ENCODE measurements at places on chromosomes 4 and X.
A peak's percentile ranks its signal among the peaks of the same experiment; 100 is the strongest.

DNA sequence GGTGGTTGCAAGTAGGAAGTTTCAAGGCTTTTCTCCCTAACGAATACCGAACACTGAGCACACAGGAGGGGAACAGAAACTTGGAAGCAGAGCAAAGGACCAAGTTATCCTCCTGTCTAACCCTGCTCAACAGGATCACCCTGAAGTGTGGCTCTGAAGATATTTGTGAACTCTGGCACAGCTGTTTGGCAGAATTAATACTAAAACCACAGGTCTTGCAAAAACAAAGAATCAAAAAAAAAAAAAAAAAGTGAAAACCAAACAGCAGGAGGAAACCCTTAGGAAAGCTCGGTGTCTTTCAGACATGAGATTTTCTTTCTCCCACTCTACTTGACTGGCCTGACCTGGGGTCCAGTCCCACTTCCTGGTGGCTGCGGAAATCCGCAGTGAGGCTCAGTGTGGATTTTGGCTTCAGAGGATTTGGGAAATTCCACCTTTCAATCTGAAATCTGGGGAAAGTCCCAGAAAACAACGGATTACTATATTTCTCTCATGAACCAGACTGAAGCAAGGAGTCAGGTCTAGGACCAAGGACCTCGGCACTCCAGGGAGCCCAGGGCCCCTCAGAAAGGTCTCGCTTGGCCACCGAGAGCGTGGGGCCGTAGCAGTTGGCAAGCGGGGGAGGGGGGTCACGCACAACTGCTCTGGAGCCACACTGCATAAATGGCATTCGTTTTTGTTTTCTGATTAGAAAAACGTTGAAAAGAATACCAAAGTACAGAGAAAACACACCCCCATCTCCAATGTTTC is 867 bp downstream of the TIFA start:
- peak; percentile 10 for DNase-seq

- peak; percentile 99 for DNase-seq
Measured at GRCh38 chr4:156999175-156999517, 27.5 kb upstream of the PDGFC start.

- DNase-seq = peak; percentile 71
Measured at GRCh38 chr4:19675172-19675811, 576.4 kb upstream of the SLIT2 start.

DNA sequence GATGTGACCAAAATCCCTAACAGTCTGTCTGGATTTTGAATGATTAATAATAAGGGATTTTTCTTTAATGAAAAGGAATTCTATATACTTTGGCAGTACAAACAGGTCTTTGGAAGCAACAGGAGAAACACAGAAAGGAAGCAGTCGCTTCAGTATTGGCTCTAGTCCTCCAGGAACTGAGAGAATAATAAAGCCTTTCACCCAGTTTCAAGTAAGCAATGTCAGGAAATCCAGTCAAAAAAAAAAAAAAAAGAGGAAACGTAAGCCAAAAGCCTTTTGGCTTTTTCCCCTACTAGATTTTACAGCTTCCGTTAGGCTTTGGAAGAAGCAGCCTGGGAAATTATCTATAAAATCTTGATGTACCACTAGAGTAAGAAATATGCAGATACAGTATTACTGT is 61.7 kb upstream of the HDAC8 start:
- no peak for DNase-seq

DNA sequence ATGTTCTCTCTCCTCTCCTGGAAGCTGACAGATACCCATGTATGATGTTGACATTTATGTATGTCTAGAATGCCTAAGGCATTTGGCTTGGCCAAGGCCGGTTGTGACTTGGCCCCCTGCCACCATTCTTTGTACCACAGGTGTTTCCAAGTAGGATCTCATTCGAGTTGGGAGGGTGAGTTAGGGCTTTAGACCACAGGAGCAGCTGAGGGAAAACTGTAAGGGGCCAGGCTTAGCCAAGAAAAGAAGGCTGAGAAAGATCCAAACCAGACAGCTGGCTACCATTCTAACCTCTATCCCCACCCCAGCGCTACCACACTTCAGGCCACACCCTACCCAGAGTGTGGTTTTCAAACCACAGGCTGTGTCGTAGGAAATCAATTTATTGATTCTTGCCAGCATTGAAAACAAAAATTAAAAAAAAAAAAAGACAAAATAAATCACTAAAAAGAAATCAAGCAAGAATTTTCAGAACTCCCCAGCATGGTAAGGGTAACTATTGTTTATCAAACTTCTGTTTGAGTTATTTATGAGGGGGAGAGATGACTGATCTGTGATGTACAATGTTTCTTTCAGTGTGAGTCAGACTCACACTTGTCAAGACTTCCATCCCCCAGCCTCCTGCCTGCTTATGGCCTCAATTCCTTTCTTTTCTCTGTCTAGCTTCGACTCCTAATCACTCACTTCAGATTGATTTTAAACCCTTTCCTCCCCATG is 9.9 kb downstream of the TMSB4X start:
- peak; percentile 91 for DNase-seq

DNA sequence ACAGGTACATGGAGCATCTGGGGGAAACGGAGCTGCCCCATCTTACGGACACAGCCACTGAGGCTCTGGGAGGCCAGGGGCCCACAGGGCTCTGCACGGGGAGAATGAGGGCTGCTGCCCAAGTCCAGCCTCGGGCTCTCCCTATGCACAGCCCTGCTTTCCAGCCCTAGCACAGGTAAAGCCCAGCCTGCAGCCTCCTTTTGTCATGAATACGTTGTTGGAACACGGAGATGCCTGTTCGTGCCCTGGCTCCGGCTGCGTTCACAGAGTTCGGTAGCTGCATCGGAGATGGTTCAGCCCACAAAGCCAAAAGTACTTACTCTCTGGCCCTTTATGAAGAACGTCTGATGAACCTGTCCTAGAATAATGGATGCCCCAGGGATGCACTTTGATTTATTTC is 68.7 kb upstream of the AFAP1 start:
- DNase-seq = no peak

DNA sequence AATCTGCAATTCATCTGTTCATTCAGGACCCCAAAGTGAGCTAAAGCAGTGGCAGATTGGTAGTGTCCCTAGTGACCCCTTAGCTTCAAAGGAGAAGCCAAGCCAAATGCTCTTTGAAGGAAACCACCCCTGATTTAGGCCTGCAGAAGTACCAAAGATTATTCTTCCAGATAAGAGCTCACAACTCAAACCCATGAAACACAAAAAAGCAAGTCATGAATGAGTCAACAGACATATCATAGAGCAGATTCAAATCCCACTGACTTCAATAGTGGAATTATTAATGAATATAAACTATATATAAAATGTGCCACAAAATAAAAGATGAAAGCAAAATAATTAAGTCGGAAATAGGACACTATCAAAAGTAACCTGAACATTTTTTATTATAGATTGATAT is 197.6 kb downstream of the SCFD2 start:
- no peak for DNase-seq

DNA sequence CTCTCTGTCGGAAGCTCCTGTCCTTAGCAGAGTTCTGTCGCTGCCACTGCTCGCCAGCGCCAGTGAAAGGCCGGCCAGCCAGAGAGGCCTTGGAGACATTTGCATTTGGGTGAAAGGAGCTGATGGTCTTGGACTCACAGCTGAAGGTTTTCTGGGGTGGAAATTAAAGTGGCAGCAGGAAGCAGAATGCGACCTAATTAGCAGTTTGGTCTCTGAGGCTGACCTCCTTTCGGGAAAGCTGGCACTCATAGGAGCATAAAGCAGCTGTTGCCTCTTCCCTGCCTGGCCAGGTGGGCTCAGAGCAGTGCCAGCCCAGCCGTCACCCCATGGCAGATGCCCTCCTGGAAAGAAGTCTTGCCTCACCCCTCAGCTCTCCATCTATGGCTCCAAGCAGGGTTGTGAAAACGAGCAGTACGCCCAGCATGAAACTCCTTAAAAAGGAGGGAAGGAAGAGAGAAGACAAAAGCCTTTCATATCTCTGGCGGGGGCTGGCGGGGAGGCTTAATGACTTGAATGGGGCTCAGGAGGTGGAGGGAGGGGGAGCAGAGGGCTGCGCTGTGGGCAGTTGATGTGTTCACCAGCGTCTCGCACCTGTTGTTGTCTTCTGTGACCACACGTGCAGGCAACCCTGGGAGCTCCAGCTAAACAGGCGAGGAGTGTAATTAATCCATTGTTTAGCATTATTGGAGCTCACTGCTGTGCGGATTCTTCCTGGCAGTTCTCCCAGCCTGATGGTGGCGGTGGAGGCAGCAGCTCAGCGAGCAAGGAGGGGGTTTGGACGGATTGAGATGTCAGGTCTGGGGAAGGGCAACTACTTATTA is 264.0 kb downstream of the MID1IP1 start:
- DNase-seq = no peak

DNA sequence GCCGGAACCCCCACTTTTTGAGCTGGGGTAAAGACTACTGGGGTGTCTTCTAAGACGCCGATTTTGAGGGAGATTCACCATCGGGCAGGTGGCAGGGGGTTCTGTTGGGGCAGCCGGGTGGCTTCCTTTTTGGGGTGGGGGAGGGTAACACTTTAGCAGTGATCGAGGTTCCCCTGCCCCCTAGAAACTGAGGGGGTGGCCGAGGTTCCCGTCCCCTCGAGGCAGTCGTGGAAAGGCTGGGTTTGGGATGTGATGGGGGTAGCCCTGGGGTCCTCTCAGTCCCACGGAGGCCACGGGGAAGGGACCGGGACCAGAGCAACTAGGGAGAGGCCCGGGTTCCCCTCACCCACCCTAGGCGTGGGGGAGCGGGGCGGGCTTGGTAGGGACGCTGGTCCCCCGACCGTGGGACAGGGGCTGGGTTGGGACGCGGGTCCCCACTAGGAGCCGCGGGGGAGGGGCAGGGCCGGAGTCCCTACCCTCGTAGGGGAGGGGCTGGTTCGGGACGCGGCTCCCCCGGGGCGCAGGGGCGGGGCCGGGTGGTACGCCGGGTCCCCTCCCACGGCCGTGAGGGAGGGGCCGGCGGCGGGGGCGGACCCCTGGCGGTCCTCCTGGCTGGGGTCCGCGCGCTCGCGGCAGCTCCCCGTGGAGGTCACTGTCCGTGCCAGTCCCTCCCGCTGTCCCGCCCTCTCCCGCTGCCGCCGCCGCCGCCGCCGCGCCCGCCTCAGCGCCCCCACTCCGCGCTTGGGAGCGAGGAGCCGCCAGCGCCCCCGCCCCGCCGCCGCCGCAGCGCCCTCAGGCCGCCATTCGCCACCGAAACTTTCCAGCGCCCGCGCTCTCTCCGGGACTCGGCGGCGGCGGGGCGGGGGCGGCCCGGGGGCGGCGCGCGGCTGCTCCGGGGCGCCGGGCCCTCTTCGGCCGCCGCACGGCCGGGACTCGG is at the start of gene TBL1X:
Gene TBL1X, plus strand, starts transcription at position 624 of the 937 bp plus-strand sequence. CDS start 188,529 bp downstream, outside the sequence.
- DNase-seq = no peak

DNA sequence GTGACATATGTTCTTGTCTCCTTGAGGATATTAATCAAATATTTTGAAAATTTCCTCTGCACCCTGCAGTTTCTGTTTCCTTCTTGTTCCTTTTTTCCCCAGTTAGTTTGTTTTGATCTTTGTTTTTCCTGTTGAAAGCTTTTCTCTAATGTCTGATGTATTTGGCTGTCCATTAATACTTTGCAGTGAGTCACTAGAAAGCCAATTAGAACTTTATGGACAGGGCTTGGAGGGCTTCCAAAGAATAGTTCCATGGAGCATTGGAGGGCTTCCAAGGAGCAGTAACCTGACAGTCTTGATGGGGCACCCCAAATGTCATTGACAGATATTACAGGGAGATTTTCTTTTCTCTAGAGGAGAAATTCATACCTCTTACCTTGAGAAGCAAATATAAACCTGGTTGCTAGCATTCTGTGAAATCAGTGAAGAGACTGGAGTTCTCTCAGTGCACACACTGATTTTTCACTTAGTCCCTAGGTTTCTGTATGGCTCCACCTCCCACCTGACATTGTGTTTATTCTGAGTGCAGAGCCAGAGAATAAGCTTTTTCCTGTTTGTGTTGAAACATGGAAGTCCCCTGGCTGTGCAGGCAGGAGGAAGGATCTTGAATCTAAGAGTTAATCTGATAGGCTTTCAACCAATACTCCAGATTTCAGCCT is 26.5 kb downstream of the SPARCL1 start:
- DNase-seq = no peak

DNA sequence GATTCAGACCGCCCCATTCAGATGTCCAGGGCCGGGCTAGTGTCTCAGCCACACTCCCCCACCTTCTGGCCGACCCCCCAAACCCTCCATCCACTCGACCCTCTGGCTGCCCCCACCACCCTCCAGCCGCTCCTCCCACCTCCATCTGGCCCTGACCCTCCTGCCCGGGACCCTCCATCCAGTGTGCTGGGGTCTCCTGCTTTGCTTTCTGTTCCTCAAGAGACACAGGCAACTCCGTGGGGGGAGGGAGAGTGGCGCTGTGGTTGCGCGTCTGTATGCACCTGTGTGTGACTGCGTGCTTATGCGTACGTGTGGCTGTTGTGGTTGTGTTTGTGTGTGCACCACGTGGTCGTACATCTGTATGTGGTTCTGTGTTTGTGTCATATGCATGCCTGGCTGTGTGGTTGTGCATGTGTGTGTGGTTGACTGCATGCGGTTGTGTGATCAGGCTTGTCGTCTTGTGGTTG is 33.3 kb downstream of the CPLX1 start:
- no peak for DNase-seq

DNA sequence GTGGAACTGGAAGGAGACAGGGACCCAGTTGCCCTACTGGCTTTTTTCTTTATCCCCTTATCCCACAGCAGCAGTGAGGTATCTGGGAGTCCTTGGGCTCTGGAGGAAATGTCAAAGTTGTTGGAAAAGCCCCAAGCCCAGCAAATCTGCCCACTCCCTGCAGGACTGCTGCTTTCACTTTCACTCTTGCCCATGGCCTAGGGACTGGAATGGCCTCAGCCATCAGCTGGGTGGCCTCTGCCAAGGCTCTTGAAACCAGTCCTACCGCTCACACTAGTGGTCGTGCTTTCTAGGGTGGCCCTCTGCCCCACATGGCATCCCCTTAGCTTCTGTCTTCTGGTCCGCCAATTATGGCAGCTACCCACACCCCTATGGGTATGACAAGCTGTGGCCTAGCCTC is 9.7 kb upstream of the RHOXF1 start:
- DNase-seq = no peak

GRCh38 chr4:37968747-37969146 is 8.5 kb downstream of the PTTG2 start:
- DNase-seq = no peak

- DNase-seq = no peak
Measured at GRCh38 chr4:181416966-181417365, 826.2 kb upstream of the TENM3 start.

DNA sequence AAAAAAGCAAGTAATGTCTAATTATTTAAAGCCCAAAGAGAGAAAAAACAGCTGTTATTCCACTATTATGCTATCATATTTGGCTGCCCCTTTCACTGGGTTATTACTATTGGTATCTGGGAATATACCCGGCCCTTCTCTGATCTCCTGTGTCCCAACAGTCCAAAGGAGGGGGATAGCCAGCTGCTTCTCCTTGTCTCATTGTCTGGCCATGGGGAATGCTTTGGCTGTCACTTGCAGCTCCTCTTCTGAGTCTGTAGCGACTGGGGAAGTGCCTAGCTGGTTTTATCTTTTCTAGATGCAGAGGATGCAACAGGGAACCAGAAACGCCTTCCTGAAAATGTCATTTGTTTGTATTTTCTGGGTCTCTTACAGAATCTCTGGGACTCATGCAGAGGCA is 33.9 kb downstream of the MGARP start:
- DNase-seq = no peak

- peak; percentile 87 for DNase-seq
Measured at GRCh38 chr4:30537456-30537855, 182.7 kb upstream of the PCDH7 start.

Data from astrocyte (in vitro differentiated cells and primary cell).